ENCODE measurements at places on chromosomes 2 and 18.

DNA sequence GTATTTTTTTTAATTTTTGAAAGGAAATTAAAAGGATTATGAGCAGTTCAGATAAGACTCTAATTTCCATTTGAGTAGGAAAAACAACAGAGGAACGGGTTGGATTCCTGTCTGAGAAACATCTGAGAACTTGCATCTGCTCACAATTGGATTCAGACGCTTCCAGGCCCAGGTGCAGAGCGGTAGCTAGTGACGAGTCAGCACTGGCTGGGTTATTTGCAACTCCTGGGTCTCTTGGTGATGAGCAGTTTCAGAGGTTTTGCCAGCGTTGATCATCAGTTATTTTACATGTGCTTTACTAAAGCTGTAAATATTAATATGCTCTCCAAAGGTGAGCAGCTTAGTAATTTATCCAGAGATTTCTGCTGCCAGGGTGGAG is 39.1 kb upstream of the B3GNT7 start:
- DNase-seq = peak; percentile 38

DNA sequence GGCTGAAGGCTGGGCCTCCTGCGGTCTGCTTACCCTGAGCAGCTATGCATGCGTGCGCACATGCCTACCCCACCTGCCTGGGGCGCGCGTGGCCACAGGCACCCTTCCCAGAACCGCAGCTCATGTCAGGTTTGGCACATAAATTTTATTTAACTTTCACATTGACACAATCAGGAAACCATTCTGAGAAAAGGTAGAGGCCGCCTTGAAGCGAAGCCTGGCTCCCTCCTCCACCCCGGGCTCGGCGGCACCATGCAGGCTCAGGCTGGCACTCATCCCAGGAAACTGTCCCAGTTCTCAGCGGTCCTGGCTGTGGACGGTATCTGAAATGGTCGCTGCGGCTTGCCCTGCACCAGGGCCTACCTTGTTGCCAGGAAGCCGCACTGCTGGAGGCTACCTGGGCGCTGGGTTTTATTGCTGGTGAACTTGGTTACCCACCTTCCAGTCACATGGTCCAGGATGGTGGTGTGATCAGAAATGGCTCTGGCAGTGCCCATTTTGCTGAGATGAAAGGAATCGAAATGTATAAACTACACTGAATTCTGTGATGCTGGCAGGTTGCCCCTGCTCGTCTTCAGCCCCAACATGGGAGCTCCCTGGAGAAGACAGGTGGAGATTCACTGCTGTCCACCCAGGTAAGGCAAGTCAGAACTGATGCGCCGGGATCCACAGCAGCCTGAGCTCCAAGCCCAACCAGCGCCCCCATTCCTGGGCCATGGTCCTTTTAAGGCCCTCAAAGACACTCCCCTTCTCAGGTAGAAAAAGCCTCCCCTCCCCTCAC is 25.5 kb downstream of the CHST10 start:
- DNase-seq = no peak

DNA sequence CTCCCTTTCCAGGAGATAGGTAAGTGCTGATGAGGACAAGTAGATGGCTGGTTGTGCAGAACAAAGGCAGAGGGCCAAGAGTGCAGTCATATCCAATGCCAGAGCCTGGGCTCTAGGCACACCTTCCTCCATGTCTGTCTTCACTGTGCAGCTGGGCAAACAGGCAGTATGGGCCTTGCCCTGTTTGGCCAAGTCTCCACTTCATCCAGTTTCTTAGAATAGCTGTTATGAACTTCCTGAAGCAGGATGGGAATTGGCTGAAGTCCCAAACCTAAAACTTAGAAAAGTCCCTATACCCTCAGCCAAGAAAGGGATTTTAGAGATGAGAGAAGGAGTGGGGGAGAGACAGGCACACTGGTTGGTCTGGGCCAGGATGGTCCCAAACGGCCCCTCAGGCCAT is 37.5 kb upstream of the CYP26B1 start:
- no peak for DNase-seq

- no peak for DNase-seq
Measured at GRCh38 chr2:197307933-197308521, 2.6 kb downstream of the ANKRD44 start.

DNA sequence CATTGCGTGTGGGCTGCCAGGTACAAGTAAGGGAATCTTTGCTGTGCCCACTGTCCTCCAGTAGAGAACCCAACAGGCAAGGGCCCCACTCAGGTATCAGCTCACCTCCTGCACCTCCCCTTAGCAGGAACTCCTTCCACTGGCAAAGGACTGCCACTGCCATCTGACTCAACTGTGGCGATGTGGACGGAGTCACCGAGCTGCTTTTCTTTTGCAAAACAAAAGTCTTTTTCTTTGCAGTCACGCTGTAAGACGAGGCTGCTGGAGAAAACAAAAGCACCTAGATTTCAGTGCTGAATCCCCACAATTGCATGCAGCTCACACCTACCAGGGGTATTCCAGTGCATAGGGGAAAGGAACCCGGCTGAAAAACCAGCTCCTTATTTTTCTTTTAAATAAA is 7.9 kb downstream of the MTERF4 start:
- DNase-seq = no peak

GRCh38 chr18:48374423-48375149 is 34.6 kb downstream of the ZBTB7C start:
- no peak for DNase-seq

DNA sequence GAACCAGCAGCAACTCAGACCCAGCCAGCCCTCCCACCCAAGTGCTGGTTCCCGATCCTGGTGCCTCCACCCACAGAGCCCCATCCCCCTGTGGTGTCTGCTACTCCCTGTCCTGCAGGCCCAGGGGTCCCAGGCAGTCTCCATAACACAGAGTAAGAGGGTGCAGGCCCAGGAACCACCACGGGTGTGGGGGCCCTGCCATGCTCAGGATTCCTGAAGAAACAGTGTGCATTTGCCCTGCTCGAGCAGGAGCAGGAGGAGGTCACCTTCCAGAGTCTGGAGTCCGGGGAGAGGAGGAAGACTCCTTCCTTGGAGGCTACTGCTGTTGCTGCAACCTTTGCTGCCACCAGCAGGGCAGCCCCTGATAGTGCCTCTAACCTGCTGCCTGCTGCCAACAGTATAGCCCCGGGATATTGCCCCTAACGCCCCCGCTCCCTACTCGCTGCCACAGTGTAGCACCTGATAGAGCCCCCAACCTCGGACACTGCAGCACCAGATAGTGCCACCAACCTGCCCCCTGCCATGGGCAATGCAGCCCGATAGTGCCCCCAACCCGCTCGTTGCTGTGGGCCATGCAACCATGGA is 46.8 kb upstream of the ANKRD62 start:
- DNase-seq = no peak

DNA sequence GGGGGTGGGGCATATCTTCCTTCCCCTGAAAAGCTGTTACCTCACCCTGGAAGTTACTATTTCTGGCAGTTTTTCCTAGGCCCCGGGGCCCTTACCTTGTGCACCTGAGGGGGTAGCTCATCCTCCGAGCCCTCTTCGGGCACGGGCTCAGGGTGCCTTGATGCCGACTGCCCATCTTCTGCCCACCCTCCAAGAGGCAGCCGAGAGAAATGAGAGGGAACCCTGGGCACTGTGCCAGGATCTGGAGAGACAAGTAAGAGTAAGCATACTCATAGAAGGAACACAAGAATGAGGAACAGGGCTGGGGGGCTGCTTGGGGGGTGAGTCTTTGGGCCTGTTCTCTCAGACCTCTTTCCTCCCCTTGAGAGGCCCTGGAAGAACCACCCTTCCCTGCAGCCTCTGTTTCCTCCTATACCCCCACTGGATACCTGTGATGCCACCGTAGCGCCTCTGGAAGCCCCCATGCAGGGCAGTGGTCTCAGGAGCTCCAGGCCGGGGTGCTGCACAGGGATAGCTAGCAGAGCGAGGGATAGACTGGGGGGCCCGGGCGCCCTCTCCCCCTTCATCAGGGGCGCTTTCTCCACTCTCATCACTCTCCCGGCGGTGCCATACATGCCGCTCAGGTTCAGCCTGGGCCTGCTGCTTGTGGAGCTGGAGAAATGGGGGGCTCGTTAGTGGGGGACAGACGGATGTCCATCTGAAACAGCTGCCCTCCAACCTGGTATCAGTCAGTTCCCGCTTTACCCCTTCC is 2.1 kb upstream of the ABCB6 start:
- DNase-seq = no peak

GRCh38 chr18:10985689-10986088 is 163.7 kb downstream of the PIEZO2 start:
- DNase-seq = no peak

DNA sequence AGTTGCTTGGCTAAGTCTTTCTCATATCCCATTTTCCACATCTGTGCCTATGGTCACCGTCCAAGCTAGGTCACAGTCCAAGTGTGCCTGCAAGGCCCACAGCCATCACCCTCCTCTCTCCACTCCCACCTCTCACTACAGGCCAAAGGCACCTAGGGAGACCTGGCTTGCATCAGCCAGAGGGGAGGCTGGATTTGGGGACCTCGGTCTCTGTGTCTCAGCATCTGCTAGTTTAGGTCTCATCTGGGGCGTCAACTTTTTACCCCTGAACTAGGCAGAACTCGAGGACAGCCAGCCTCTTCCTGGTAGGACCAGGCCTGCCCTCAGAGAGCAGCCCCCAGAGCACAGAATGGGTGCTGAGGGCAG is 217.1 kb downstream of the DYSF start:
- no peak for DNase-seq

All from eye (tissue), 1 donor.